Lung (tissue), 17 donors: ENCODE measurements at places on chromosomes 7 and 10.

GRCh38 chr10:129958148-129958628 is 5.9 kb downstream of the EBF3 start:
- DNase-seq: peak; percentile 55
- no peaks in the 10 kb centered on the region for H3K36me3 ChIP-seq
- H3K4me1 ChIP-seq: no peaks in the 10 kb centered on the region
- H3K27me3 ChIP-seq: peaks cover 86% of the 10 kb centered on the region
- no peak overlapping the region for H3K27ac ChIP-seq
- no peak overlapping the region for H3K4me3 ChIP-seq

DNA sequence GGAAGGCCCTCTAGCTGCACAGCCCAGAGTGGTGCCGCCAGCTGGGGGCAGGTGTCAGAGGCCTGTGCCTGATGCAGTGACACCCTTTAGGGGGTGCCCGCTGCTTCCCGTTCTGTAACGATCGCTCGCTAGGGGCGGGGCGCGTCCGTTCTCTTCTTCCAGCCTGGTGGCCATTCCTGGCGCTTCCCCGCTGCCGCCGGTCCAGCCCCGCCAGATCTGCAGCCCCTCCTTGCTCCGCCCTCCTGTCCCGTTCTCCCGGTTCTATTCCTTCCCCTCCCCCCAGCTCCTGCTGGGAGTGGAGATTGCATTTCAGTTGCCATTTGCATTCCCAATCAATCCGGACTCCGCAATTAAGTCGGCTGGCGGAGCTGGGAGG is 39.2 kb downstream of the AGAP3 start:
- no peak overlapping the region for H3K4me3 ChIP-seq
- H3K4me1 ChIP-seq: no peaks in the 10 kb centered on the region
- no peaks in the 10 kb centered on the region for H3K27me3 ChIP-seq
- no peak overlapping the region for H3K27ac ChIP-seq

GRCh38 chr7:137669706-137670105 is 177.1 kb downstream of the DGKI start:
- H3K36me3 ChIP-seq: no peaks in the 10 kb centered on the region
- no peak overlapping the region for H3K27ac ChIP-seq
- no peak for DNase-seq
- no peaks in the 10 kb centered on the region for H3K27me3 ChIP-seq
- H3K4me1 ChIP-seq: peaks cover 3% of the 10 kb centered on the region

DNA sequence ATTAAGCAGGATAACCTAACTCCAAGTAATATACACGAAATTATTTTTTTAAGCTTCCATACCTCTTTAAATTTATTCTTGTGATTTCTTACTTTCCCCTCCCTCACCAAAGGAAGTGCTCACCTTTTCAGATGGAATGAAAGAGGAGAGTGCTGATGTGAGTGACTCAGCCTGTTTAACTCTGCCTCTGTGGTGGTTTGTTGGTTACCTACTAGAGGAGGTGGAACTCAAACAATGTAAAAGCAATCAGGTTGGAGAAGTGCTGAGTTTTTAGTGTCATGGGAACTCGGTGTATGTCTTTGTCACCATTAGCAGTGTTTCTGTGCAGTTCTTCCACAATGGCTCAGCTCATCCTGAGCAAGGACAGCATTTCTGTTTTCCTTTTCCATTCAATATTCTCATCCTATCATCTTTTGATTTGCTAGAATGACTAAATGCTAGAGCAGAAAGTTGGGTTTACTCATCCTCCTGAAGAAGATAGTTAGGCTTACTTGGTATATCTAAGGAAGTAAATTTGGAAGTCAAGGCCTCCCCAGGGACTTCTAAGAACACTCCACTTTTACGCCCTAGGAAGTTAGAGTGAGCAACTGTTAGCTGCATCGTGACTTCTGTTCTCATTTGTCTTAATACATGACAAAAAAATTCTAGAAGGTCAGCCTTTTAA is 6.0 kb downstream of the ADD3 start:
- no peak for DNase-seq
- H3K27me3 ChIP-seq: no peaks in the 10 kb centered on the region
- H3K4me3 ChIP-seq: no peak overlapping the region
- peaks cover 38% of the 10 kb centered on the region for H3K4me1 ChIP-seq

- H3K27ac ChIP-seq: no peak overlapping the region
- no peaks in the 10 kb centered on the region for H3K27me3 ChIP-seq
- no peak overlapping the region for H3K4me3 ChIP-seq
These were observed 314.1 kb downstream of the LRRTM3 start for GRCh38 chr10:67239864-67240497.

DNA sequence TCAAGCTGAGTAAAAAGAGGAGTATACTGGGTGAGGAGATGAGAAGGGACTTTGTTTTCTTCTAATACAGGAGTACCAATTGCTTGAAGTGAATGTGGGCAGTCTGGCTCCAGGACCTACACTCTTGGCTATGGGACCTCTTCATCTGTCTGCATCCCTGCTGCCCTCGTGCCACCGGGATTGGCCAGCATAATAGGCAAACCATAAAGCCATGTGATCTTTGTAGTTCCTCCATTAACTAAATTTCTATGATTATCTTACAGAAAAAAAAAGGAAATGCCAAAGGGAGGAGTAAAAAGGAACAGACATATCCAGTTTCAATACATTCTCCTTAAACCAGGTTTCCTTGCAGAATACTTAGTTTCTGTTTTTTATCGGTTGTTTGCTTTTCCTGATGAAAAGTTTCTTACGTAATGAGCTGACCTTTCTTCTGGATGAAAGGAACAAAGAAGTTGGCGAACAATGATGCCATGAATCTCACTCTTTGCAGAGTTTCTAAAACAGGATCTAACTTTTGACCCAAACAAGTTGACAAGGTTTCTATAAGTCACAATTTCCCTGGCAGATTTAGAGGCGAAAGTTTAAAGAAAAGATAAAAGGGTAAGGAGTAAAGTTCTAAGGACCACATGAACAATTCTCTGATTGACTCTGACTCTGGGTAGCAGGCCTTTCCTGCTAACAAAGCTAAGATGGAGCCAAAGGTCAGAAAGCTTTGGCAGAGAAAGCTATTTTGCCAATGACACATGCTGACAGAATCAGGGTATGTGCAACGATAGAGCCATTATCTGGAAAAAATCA is 54.1 kb downstream of the LAMB1 start:
- H3K4me3 ChIP-seq: no peak overlapping the region
- no peak for DNase-seq

DNA sequence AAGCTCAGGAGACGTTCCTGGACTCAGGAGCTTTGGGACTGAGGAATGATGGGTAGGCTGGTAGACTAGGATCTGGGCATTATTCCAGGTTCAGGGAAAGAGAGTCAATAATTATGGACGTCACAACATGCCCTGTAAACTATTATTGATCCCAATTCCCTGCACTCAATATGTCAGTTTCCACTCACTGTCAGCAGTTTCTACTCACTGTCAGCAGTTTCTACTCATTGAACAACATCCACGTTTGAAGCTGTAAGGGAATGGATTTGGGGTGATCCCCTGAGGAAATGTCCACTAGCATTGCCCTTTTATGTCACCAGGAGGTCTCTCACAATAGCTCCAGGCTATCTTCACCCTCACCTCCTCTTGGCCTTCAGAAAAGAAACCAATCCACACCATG is 1268.6 kb downstream of the TYW1 start:
- no peaks in the 10 kb centered on the region for H3K27me3 ChIP-seq
- H3K27ac ChIP-seq: no peak overlapping the region
- H3K4me1 ChIP-seq: no peaks in the 10 kb centered on the region
- H3K4me3 ChIP-seq: no peak overlapping the region
- no peak for DNase-seq

DNA sequence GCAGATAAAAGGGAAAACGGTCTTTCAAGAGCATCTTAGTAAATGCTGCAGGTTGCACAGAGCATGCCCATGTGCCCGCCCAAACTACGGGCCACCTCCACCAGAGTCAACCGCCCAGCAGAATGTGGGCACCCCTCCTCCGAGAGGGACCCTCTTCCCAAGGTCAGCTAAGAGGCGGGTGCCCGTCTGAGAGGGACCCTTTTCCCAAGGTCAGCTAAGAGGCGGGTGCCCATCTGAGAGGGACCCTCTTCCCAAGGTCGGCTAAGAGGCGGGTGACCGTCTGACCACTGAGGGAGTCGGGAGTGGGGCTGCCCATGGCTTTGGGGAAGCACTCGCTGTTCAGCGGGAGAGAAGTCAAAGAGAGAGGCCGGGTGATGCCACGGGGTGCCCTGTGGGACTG is 113.1 kb downstream of the PTPRN2 start:
- no peaks in the 10 kb centered on the region for H3K27me3 ChIP-seq
- H3K27ac ChIP-seq: no peak overlapping the region
- peaks cover 18% of the 10 kb centered on the region for H3K4me1 ChIP-seq
- no peak overlapping the region for H3K4me3 ChIP-seq
- no peak for DNase-seq

DNA sequence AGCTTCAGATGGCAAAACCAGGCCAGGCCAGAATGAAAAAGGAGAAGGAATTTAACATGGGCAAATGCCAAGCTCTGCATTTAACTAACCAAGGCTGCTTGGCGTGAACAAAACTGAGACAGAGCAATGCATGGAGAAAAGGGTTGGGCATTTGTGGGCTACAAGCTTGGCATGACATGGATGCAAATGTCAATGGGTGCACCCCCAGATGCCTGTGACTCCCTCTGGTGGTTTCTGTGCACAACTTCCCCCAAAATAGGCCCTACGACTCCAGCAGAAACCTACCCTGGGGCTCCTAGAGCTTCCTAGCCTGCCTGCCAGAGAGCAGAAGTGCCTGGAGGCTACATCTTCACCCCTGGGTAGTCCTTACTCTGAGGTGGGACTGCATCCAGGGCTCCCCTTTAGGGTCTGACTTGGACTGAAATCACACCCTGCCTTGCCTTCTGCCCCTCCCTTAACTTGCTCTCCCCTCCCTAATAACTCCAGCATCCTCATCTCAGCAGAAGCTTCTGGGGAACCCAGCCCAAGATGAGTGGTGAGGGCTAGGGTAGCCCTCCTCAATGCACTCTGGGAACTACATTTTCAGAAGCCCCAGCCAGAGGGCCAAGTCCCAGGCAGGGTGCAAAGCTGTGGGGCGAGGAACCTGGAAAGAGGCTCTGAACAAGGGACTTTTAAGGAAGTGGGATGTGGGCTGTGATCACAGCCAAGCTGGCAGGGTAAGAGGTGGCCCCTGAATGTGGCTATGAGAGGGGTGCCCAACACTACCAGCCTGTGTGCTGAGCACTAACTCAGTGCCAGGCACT is 11.3 kb downstream of the GPRIN2 start:
- H3K4me1 ChIP-seq: peaks cover 11% of the 10 kb centered on the region
- no peaks in the 10 kb centered on the region for H3K27me3 ChIP-seq

DNA sequence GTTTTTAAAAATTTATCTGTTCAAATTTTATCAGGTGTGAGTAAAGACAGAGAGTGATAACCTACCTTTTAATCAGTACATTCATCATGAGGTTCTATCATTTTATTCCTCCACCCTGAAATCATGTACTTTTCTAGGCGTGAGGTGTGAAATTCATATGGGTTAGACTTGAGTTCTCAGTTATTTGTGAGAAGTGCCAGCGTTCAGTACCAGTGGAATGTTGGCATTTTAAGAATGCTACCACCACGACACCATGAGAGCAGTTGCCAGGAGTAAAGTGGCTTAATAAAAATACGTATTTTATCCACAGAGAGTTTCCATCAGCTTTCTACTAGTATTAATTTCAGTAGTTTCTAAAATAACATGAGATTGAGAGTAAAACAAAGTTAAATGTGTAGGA is 104.1 kb upstream of the FERD3L start:
- DNase-seq: peak; percentile 3
- no peak overlapping the region for H3K27ac ChIP-seq
- no peak overlapping the region for H3K4me3 ChIP-seq
- no peaks in the 10 kb centered on the region for H3K4me1 ChIP-seq

DNA sequence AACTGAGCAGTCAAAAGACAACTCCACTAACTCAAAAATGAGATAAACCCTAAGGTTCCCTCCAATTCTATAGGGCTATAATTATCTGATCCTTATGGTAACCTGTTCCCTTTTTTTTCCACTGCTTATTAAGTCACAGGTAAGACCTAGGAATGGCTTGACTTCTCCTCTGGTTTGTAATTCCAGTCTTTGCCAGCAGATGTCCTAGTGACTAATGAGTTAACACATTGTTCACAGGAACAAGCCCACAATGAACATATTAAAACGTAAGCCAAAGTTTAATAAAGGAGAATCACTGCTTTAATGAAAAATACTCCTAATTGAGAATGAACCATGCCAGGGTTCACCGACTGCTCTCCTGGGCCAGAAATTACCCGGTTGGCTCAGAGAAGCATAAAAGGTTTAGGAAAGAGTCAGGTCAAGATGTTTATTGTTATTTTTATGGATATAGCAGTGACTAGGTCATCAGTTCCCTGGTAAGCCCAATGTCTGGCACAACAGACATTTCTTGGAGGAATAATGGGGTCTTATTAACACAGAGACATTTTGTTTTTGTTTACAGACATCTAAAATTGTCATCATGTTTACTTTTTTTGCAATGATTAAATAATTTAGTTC is 120.1 kb downstream of the ELAPOR2 start:
- peak; percentile 77 for DNase-seq
- H3K36me3 ChIP-seq: no peaks in the 10 kb centered on the region
- no peak overlapping the region for H3K27ac ChIP-seq
- no peaks in the 10 kb centered on the region for H3K27me3 ChIP-seq
- H3K4me3 ChIP-seq: no peak overlapping the region

GRCh38 chr10:112373912-112374338 is at the start of gene ACSL5:
TSS of gene ACSL5 (plus strand) at chr10:112374116. CDS start at chr10:112394947, 20,831 bp downstream.
- peaks cover 3% of the 10 kb centered on the region for H3K4me1 ChIP-seq
- H3K4me3 ChIP-seq: no peak within 1 kb of the TSS
- no peaks in the 10 kb centered on the region for H3K27me3 ChIP-seq
- H3K27ac ChIP-seq: no peak within 1 kb of the TSS

GRCh38 chr10:60209874-60210570 is 179.7 kb downstream of the ANK3 start:
- no peak overlapping the region for H3K4me3 ChIP-seq
- H3K27ac ChIP-seq: no peak overlapping the region
- no peak for DNase-seq
- no peaks in the 10 kb centered on the region for H3K27me3 ChIP-seq
- no peaks in the 10 kb centered on the region for H3K4me1 ChIP-seq
- peaks cover 13% of the 10 kb centered on the region for H3K36me3 ChIP-seq

- peak; percentile 81 for DNase-seq
- H3K36me3 ChIP-seq: no peaks in the 10 kb centered on the region
- H3K4me1 ChIP-seq: no peaks in the 10 kb centered on the region
These were observed 7.5 kb upstream of the EBF3 start for GRCh38 chr10:129971381-129972144.

DNA sequence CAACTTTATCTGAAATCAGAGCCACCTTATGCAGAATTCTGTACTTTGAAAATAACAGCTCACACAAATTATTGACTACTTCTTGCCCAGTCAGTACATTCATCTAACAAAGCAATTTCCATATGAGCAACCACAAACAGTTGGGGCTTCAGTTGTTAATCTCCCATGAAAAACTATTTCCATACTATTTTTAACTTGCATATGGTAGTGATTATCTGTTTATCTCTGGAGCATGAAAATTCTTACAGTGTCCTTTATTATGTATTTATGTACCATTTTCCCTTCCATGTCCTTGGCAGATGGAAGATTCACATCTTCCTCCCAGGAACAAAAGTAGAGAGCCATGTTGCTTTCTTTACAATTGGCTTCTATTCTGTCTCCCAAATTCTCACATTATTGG is 285.7 kb downstream of the CRPPA start:
- no peak overlapping the region for H3K4me3 ChIP-seq
- H3K27me3 ChIP-seq: no peaks in the 10 kb centered on the region
- no peak overlapping the region for H3K27ac ChIP-seq
- DNase-seq: no peak

- DNase-seq: peak; percentile 73
- no peaks in the 10 kb centered on the region for H3K27me3 ChIP-seq
- no peak overlapping the region for H3K4me3 ChIP-seq
- H3K4me1 ChIP-seq: no peaks in the 10 kb centered on the region
- no peak overlapping the region for H3K27ac ChIP-seq
These were observed 15.0 kb downstream of the SNX8 start for GRCh38 chr7:2299131-2299829.
